Stimulated activated CD8-positive, alpha-beta memory T cell treated with anti-CD3 and anti-CD28 coated beads, Interleukin-7, amount 100 ng/mL, for 24 hours (primary cell): ENCODE measurements at places on chromosomes 2 and 18.

- DNase-seq: no peak
Observed at GRCh38 chr2:105868060-105868459, 123.3 kb downstream of the NCK2 start.

GRCh38 chr2:146438246-146438645 lies 1406.6 kb upstream of the ACVR2A start:
- no peak for DNase-seq

DNA sequence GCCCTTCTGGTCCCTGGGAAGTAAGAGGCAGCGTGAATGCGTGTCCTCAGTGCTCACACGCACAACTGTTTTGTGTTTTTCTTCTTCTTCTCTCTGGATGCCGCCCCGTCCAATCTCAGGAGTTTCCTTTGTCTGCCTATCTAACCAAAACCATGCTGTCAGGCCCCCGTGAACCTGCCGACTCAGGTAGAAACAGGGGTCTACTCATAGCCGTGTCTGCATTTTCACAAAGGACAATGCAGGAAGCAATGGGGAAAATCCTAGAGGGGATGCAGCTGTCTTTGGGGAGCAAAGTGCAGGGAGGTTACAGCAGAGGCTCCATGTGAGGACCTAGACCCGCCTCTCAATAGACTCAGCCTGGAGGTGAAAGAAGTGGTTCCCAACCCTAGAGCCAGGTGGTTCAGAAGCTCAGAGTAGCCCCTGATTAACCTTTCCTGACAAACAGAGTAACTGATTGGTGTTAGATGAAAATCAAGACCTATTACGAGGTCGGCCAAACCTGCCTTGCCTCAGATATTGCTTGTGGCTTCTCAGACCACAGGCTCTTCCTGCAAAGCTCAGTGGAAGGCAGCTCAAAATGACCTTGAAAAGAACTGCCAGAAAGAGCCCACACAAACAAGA lies 49.3 kb downstream of the CD226 start:
- no peak for DNase-seq

DNA sequence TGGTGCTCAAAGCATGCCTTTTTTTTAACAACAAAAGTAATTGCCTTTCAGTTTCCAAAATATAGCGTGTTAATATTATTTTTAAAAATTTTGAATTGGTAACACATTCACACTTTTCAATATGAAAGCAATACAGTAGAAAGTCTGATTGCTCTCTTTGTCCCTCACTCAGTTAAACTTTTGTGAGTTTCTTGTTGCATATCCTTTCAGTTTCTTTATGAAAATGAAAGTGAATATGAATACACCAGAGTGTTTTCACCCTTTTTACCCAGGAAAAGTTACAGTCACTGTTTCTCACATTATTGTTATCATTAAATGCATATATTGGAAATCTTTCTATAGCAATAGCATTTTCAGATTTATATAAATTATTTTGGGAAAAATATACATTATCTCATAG lies 377.4 kb upstream of the CRIM1 start:
- DNase-seq: no peak

GRCh38 chr2:174286172-174286571 lies 37.8 kb upstream of the OLA1 start:
- no peak for DNase-seq

GRCh38 chr2:231925303-231926179 lies 655 bp downstream of the NPPC start:
- DNase-seq: peak; percentile 52

GRCh38 chr2:109265369-109265768 lies 136.4 kb downstream of the SH3RF3 start:
- DNase-seq: no peak

GRCh38 chr2:9060819-9061218 lies 57.3 kb upstream of the MBOAT2 start:
- no peak for DNase-seq

DNA sequence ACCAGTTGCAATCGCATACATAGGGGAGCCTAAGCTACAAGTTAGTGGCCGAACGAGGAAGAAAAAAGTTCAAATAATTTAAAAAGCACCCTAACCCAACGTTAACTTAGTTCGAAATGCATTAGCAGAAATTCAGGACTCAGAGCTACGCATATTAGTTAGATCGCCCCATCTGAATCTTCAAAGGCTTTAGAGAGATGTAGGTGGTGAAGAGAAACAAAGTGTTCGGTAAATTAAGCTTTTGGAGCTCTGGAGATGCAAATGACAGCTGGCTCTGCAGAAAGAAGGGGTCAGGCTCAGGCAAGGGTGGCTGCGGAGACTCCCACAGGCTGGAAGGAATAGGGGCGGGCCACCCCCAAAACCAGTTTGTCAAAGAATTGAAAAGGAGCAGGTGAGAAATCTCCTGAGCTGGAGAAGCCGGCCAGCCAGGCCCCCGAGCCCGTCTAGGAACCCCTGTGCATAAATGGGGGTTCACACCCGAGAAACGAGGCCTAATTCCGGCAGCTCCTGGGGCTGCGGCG lies 621 bp downstream of the TXNL1 start:
- DNase-seq: no peak

- DNase-seq: no peak
Observed at GRCh38 chr18:79353267-79353666, 42.5 kb upstream of the NFATC1 start.

DNA sequence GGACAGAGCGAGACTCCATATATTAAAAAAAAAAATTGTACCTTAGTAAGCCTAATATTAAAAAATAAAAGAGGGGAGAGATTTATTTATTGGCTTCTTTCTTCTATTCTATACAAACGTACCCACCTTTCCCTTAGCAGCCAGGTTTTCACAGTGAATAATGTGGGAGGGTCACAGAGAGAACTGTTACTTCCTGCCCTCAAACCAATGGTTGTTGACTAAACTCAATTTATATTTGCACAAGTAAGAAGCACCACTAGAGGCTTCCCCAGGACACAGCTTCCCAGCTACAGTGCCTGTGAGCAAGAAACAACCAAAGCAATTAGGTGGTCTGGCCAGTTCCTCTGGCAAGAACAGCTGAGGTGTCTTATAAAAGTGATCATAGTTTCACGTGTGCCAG lies 28.9 kb upstream of the GALR1 start:
- DNase-seq: no peak

DNA sequence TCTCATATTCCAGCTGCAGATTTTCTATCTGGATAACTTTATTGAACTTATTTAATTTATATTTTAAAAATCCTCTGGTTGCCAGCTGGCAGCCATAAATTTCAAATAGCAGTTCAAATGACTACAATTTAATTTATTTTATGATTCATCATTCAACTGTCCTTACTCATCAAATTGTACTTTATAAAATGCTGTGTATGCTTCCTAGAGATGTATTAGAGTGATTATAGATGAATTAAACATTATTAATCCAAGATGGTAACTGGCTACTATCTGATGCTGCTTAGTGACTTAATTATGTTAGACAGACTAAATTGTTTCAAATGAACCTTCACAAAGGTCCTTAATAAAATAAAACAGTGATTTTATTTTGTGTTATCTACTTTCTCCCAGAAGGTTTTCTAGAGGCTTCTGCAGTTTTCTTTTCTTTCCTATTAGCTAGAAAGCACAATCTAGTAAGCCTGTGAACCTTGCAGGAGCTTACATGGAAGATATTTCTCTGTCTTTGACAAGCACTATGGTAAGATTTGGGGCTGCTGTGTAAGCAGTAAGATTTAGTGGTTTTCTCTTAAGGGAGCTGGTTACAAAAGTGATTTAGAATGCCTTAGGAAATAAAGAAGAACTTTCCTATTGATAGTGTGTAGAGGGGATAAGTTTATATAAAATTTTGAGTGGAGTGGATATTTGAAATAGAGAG lies 322.3 kb downstream of the FSIP2 start:
- no peak for DNase-seq

DNA sequence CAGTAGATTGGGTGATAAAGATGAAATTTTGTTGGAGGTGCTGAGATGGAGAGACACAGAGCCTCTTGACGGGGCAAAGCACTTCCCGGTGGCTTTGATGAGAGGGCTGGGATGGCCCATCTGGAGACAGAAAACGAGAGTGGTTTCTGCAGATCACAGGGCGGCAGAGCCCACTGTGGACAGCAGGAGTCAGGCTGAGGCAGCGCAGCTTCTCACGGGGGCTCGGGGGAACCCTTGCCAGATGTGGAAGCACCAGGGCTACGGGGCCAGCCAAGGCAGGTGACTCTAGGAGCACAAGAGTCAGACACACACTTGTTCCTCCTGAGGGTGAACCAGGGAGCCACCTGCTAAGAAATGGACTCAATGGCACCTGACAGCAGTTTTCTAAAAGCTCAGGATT lies 78.5 kb downstream of the TPO start:
- DNase-seq: no peak

GRCh38 chr18:48674758-48675351 lies 136.0 kb downstream of the CTIF start:
- no peak for DNase-seq

GRCh38 chr2:109700680-109701274 lies 86.6 kb downstream of the SOWAHC start:
- DNase-seq: no peak

GRCh38 chr2:237939251-237939650 lies 27.6 kb upstream of the UBE2F start:
- DNase-seq: no peak

GRCh38 chr18:58495634-58496033 lies 133.3 kb downstream of the ALPK2 start:
- DNase-seq: no peak

GRCh38 chr2:128275498-128276045 lies 43.1 kb downstream of the HS6ST1 start:
- no peak for DNase-seq

DNA sequence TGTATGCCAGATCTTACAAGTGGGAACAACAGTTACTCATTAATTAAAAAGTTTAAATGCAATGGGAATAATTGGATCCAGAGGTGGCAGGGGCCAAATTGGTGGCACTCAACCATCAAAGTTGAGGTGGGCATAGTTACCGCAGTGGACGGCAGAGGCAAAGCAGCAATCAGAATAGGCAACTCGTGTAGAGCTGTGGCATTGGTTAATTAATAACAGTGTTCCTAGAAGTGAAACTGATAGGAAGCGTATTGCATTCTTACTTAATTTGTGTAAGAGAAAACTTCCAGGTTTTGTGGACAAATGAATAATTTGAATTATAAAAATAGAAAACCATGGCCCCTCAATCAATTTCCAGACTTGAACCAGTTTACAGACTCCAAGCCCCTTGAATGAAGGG lies 1068.2 kb upstream of the ACVR2A start:
- no peak for DNase-seq

DNA sequence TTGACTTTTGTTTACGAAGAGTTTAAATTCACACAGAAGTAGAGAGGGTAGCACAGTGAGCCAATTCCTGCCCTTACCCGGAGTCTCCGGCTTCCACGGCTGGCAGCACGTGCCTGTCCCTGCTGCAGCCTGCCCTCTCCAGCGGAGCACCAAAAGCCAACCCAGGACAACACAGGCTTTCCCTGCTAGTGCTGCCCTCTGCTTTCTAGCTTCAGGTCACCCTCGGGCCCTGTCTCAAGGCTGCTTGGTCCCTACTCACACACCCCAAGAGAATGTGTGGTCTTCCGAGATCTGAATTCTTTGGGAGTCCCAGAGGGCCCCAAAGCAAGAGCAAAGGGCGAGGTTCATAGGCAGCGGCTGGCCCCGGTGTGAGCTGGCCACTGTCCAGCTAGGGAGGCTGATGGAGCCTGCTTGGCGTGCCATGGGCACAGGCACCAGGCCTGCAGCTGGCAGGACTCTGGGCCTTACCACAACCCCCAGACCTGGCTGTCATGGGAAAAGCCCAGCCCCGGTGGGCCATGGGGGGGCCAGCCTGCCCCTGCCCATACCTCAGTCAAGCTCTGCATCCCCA lies 7.0 kb upstream of the HS6ST1 start:
- no peak for DNase-seq

GRCh38 chr18:55787536-55788073 lies 199.6 kb upstream of the TCF4 start:
- no peak for DNase-seq

DNA sequence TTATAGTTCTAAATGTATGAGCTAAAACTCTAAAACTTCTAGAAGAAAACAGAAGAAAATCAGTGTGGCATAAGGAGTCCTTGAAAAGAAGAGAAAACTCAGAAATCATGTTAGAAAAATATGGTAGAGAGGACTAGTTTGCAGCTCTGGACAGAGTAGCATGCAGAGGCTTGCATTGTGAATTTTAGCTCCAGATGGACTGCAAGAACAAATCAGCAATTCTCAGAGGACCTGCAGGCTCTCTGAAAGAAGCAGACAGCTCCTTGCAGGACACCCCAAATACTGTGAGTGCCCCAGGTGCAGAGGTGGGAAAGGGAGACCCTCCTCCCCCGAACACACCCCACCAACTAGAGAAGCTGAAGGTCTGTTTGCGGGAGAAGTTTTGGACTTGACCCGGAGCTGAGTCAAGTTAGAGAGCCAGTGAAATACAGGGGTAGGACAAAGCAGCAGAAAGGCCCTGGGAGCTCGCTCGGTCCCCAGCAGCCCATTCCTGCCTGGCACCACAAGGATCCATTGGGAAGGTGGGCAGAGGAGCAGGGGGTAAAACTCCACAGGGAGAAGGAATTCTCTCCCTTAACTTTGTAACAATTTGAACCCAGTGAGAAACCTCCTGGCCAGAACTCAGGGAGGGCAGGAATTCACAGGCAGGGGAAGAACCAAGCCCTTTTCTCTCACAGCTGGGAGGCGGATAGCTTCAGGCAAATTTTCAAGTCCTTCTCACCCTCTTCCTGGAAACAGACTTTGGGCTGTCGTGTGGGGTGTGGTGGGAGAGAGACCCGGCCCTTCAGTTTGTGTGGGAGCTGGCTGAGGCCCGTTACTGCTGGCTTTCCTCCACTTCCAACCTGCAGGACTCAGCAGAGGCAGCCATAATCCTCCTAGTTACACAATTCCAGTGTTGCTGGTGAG lies 216.2 kb upstream of the SLC35G4 start:
- DNase-seq: no peak

GRCh38 chr2:217092710-217093379 lies 233.0 kb upstream of the TNP1 start:
- no peak for DNase-seq

- no peak for DNase-seq
Observed at GRCh38 chr2:241009601-241010530, 11.4 kb downstream of the SNED1 start.

DNA sequence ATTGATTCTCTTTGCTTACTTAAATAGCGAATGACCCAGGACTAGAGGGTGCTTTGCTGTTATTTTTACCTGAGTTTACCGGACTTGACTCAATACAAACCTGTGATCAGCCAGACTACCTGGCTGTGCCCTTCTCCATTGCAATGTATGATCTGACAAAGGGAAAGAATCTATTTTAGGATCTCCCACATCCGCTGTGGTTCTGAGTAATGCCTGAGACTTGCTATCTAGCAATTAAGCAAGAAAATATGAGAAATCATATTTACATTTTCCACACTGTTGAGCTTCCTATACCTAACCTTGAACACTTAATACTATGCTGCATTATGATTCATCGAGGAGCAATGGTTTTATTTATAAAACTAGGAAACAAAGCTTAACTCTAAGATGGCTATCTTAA lies 215.2 kb downstream of the RAD51AP2 start:
- no peak for DNase-seq
